ENCODE measurements at places on chromosomes 2 and 18.

- no peak for DNase-seq
Measured at GRCh38 chr2:9077691-9078090, 74.2 kb upstream of the MBOAT2 start.

DNA sequence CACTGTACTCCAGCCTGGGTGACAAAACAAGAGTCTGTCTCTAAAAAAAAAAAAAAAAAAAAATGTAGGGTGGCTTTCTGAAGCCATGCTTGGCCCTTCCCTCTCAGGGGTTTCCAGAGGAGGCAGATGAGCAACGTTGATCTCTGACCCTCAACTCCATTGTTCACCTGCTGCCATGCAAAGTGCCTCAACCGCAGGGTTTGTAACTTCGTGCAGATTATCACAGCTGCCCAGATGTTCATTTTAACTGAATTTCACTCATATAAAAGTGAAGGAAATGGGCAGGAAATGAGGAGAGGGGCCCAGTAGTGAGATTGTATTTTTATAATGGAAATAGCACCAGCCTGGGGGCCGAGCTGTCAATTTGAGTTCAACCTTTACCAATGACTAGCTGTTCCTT is 14.9 kb upstream of the B3GNT2 start:
- DNase-seq: no peak

DNA sequence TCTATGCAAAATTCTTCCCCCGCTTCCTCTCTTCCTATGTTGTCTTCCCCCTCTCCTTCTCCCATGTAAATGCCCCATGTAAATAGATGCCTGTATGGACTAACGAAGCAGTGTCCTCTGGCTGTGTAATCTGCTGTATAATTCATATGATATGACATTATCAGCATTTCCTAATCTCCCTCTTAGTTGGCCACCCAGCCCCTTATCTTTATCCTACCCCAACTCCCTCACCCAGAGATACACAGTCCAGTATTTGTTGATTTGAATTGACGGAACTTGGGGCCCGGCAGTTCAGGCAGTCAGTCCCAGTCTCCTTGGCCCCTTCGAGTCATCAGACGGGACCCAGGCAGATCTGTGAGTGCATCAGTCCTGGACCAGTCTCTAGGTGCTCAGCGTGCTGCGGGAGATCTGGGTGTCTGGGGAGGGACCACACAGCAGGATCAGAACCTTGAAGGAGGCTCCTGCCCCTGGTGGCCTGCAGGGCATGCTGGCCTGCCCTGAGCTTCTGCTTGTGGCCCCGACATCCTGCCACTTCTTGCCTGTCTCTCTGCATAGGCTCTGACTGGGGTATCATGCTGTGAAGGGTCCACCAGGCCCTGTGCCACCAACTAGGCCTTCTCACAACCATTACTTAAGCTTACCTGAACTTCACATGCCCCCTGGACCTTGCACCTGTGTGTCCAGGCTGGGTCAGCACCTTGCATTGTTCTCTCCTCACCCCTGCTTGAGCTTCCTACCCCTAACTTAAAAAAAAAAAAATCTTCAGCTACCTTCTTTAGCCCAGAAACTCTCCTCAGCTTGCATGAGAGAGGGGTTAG is 88.1 kb upstream of the ATL2 start:
- no peak for DNase-seq

- DNase-seq: no peak
Measured at GRCh38 chr2:1461507-1462390, 48.5 kb downstream of the TPO start.

DNA sequence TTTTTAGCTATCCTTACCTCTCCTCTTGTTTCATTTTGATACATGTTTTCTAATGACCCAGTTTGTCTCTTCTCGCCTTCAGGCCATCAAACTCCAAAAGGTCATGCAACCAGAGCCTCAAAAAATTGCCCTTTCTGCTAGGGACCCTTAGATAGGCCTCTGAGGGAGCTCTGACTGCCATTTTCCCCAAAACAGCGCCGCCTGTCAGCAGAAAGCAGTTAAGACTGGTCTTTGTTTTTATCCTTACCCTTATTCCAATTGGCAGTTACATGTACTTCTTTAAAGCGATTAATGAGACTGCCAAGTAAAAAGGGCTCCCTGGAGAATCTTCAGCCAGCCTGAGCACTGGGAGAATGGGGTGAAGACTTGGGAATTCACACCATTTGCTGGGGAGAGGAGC is 55.1 kb upstream of the RIT2 start:
- DNase-seq: no peak

GRCh38 chr2:49459314-49459993 is 305.1 kb upstream of the FSHR start:
- no peak for DNase-seq

DNA sequence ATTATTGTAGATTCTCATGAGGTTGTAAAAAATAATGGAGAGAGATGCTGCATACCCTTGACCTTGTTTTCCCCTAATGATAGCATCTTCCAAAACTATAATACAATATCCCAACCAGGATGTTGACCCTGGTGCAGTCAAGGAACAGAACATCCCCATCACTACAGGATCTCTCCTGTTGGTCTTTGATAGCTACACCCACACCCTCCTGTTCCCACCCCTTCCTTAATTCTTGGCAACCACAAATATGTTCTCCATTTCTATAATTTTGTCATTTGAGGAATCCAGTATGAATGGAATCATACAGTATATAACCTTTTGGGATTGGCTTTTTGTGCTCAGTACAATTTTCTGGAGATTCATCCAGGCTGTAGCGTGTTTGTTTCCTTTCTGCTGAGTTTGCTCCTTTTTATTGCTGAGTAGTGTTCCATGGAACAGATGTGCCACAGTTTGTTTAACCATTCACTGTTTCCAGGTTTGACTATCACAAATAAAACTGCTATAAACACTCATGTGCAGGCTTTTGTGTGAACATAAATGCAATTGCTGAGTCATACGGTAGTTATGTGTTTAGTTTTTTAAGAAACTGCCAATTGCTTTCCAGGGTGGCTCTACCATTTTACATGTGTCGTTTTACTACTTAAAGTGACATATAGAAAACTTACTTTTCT is 22.2 kb downstream of the MCFD2 start:
- DNase-seq: peak; percentile 21

GRCh38 chr2:239793086-239793485 is 232.1 kb downstream of the NDUFA10 start:
- DNase-seq: no peak

GRCh38 chr2:191126386-191127085 is 24.3 kb downstream of the STAT4 start:
- no peak for DNase-seq

DNA sequence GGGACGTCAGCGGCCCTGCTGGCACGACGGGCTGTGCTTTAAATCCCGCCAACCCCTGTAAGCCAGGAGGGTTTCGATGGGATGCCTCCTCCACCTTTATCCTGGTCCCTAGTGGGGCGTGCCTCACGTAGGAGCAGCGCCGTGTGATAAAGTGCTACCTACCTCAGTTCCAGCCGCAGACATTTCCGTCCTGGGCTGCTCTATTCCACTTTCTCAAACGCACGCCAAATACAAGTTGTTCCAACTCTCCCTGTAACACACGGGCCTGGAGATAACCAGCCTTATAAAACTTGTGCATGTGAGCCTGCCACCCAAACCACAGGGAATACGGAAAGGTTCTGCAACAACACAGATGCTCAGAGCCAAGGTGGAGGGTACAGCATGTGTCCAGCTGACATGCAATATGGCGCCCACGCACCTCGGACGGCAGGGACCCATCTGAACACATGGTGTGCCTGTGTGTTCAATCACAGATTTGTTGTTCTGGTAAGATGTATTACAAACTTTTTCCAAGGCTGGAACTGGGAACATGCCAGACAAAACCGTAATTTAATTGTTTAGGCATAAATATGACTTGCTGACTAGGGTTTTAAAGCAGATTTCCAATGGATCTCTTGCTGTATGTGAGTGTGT is 47.7 kb downstream of the ZNF516 start:
- DNase-seq: no peak

DNA sequence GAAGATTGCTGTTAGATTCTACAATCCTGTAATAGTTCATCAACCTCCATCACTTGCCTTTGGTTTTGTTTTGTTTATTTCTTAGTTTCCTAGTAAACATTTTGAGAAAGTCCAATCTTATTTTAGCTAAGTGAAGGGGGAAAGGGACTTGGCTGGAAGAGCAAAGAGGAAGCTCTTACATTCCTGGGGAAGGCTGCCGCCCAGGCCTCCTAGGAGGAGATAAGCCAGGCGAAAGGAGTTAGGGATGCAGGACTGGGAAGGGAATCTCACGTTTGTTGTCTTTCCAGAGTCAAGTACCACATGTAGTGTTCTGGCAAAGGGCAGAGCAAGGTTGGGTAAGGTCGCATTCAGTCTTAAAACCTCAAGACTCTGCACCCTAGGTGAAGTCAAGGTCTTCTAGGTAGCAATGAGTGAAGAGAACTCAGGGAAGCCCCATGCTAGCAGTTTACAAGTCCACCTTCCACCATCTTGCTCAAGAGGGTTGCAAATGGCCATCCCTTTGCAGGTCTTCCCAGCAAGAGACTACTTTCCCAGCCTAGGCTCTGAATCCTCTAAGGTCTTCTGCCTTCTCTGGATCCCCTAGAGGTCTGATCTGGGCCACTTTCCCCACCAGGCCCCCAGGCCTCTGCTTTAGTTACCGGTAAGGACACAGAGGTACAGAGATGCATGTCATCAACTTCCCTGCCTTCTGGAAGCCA is 320.7 kb downstream of the CYP26B1 start:
- no peak for DNase-seq

- DNase-seq: no peak
Measured at GRCh38 chr2:120227111-120227991, 4.2 kb upstream of the TMEM185B start.

DNA sequence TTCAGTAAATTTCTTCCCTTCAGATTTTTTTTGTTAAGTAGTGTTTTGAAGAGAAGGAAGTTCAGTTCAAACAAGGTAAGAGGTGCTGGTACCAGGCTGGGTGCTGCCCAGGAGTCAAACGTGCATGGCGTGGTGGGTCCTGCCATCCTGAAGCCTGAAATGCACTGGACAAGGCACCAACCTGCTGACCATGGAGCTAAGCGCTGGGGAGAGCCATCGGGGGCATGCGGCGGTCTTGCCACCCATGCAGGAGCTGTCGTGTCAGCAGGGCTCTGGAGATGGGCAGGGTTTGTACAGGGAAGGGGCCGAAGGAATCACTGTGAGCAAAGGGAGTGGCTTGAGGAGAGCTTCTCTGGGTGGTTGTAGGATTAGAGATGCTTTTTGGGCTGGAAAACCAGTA is 126.6 kb downstream of the GBX2 start:
- no peak for DNase-seq

- no peak for DNase-seq
Measured at GRCh38 chr2:164052006-164052405, 316.2 kb upstream of the FIGN start.

- no peak for DNase-seq
Measured at GRCh38 chr18:3340682-3341097, 78.8 kb downstream of the MYL12B start.

- no peak for DNase-seq
Measured at GRCh38 chr2:180416627-180417026, 409.5 kb upstream of the CWC22 start.

DNA sequence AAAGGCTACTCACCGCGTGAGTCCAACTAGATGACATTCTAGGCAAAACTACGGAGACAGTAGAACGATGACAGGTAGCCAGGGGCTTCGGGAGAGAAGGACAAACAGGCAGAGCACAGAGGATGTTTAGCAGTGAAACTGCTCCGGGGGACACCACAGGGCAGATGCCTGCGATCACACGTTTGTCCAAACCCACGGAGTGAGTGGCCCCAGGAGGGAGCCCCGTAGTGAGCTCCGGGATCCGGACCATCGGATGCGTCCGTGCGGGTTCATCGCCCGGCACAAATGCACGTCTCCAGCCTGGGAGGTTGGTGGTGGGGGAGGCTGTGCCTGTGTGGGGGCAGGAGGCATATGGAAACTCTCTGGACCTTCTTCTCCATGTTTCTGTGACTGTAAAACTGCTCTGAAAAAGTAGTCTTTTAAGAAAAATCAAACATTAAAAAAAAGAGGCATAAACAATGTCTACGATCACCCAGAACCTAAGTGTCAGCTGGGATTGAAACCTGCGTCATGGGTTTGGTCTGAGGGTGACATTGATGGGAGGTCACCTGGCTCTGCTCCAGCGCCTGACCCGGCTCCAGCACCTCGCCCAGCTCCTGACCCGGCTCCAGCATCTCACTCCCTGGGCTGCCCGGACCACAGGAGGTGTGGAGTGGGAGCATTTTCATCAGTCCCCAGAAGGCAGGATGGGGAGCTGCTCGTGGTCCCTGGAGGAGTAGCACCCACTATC is 83.0 kb upstream of the CTDP1 start:
- DNase-seq: no peak

DNA sequence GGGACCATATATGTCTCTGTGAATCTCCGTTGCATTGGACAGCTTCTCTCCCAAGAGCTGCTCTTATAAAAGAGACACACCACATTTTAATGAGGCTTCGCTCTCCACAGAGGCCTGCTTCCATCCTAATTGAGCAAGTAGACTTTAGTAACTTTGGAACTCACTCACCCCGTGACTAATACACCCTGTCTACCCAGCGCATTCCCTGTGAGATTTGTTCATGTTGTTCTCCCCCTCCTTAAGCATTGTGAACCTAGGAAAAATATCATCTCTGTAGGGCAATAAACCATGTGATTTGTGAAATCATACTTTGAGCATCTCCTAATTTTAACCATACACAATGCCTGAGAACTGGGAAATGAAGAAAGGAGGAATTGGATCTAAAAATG is 56.9 kb downstream of the MCFD2 start:
- DNase-seq: no peak

DNA sequence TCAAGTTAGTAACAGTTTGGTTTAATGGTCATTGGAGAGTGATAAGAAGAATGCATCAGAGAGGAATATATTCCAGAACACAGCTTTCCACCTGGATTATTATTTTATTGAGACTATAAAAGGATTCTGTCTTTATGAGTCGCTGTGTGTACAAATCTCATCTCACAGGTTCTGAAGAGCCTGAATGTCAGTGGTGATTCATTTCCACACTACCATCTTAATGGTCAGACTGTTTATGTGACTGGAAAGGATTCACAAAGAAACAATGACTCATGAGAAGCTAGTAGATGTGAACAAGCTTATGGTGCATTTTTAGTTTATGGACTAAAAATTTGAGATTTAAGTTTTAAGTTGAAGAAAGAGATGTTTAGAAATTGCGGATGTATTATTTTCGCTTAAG is 685.4 kb upstream of the NRXN1 start:
- no peak for DNase-seq

DNA sequence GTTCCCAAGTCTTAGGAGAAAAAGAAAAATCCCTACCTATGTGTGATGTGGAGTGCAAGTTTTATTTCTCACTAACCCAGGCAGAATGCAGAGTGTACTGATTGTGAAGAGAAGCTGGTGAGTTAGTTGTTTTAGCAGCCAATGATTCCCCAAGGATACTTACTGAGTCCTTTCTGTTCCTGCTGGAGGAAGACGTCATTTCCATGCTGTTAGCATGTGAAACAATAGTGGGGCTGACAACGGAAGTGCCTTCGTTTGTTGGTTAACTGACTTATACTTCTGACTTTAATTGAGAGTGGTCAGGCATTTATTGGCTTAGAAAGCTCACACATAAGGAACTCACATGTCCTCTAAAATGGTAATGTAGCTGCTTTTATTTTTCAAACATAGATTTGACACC is 180.6 kb downstream of the MC4R start:
- no peak for DNase-seq

Data from T-helper 2 cell (primary cell).